CD4-positive, alpha-beta T cell treated with Interleukin-10 for 1 hour (primary cell): ENCODE measurements at places on chromosomes 13 and 19.
A peak's percentile ranks its signal among the peaks of the same experiment; 100 is the strongest.

- no peak for DNase-seq
Measured at GRCh38 chr19:51246164-51246552, 4.7 kb upstream of the SIGLECL1 start.

GRCh38 chr19:33273881-33274662 is 28.3 kb downstream of the CEBPA start:
- DNase-seq, result peak; percentile 18

GRCh38 chr13:108963846-108964600 is 334.6 kb downstream of the MYO16 start:
- no peak for DNase-seq

- DNase-seq, result peak; percentile 98
Measured at GRCh38 chr19:49453013-49453756, at the start of gene ALDH16A1. TSS of gene ALDH16A1 (plus strand) at chr19:49453225. CDS start at chr19:49453332, 107 bp downstream.

GRCh38 chr13:37068962-37069361 is 9.5 kb upstream of the SUPT20H start:
- DNase-seq, result no peak

DNA sequence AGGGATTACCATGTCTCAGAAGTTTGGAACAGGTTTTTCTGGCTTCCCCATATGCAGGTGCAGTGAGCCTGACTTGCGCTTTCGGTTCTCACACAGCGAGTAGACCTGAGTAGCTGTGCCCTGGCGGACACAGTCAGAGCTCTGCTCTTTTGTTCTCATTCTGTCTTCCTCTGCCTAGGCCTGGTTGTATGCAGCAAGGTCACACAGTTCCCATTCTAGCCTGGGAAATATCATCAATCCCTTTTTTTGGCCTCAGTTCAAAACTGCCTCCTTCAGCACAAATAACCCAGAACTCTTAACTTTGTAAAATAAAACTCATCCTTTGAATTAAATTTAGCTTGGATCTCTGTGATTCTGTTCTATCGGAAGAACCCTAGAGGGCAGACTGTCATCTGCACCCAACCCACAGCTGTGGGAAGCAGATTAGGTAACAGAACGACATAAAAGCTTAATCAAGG is 10.2 kb downstream of the OXGR1 start:
- DNase-seq, result no peak

GRCh38 chr19:54893406-54893805 is 12.5 kb upstream of the NCR1 start:
- DNase-seq, result no peak

GRCh38 chr19:32627714-32628270 is 46.8 kb downstream of the PDCD5 start:
- DNase-seq, result no peak

GRCh38 chr19:52638601-52639000 is 446 bp upstream of the ZNF83 start:
- no peak for DNase-seq
